ENCODE measurements at places on chromosomes 5 and 9.

DNA sequence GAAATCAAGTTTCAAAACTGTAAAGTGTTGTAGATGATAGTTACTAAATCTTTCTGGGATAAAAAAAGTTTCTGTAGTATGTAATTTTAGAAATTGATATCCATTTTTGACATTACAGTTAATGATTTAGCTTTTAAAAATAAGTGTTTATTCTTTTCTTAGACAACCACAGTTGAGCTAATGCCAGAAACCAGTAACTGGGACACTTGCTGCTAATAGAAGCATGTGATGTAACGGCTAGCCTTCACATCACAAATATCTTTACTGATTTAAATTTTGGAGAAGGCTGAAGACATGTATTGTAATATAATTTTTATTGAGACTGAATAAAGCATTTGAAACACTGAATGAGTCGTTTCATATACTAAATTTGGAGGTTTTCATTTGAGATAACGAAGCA is 18.8 kb downstream of the CSNK1G3 start:
- no peak for DNase-seq

GRCh38 chr5:180647465-180647864 is 1.9 kb downstream of the FLT4 start:
- no peak for DNase-seq

DNA sequence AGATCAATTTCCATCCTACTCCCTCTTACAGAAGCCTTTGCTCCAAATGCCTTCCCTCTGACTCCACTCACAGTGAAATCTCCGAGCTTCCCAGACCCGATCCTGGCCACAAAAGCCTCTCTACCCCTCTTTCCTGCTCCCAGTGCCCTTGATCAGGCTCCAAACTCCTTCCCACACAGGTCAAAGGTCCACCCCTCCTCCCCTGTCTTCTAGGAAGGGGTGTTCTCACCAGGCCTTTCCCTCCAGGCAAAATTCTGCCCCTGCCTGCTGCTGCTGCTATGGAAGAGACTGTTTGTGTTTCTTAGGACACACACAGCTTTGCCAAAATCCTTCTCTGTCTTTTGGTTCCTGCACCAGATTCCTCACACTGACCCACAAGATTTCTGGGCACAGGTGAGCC is 85.8 kb upstream of the ALDH1A1 start:
- no peak for DNase-seq

- DNase-seq: no peak
Measured at GRCh38 chr9:94643176-94643575, 3.9 kb upstream of the FBP1 start.

DNA sequence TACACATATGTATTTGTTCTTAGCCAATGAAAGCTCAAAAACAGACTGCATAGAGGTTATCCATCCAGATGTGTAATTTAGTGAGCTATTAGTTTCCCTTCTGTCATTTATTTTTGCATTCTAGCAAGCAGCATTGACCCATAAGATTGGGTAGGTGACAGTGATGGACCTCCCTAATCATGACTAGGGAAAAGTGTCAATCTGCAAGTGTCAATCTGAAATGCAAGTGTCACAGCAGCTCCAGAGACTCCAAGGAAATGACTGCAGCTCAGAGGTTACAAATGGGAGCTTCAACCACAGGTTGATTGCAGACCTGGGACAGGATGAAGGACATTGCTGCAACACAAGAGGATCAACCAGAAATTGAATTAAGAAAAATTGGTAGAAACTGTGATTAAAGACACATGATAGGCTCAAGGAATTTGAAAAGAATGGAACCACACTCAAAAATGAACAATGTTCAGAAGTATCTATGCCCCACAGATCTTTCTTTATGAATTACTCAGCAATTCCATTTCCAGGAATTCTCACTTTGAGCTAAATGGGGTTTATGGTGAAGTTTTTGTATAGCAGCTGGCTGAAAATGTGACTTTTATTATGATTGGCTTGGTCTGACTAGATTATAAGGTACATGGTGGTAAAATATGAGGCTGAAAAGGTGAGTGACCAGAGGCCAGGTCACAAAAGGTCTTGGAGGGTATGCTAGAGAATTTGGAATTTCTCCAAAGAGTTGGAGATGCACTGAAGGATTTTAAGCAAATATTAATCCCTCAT is 59.6 kb upstream of the HTR4 start:
- DNase-seq: no peak
